Chondrocyte (in vitro differentiated cells): ENCODE measurements at places on chromosomes 1 and 21. TPM values are rescaled to one million over a fixed set of nuclear protein-coding genes. Genes with fewer than 3 reads are reported as not detected.

- no peak for DNase-seq
- peaks cover 1% of the 10 kb centered on the region for H3K36me3 ChIP-seq
- peaks cover 15% of the 10 kb centered on the region for H3K4me1 ChIP-seq
- H3K27me3 ChIP-seq, result no peaks in the 10 kb centered on the region
- H3K27ac ChIP-seq, result no peak overlapping the region
These were observed 16.3 kb upstream of the CD2 start for GRCh38 chr1:116737855-116738321.

DNA sequence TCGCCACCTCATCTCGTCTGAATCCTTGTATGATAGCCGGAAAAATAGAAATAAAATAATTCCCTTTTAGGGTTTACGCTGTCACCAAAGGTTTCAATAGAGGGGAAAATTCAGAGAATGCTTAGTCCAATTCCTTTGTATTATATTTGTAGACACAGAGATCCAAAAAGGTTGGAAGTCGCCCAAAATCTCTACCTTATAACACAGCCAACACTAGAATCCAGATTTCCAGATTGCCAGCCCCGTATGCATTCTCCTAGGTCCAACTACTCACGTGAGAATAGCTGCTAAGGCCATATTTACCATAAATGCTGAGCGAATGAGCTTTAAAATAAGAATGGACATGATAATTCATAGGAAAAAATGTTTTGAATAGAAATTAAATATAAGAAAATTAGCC lies 124.5 kb downstream of the KCNK1 start:
- DNase-seq, result no peak
- no peak overlapping the region for H3K4me3 ChIP-seq
- no peaks in the 10 kb centered on the region for H3K27me3 ChIP-seq
- no peaks in the 10 kb centered on the region for H3K36me3 ChIP-seq

ESRRG gene
- not detected in 3 replicates for total RNA-seq

DNA sequence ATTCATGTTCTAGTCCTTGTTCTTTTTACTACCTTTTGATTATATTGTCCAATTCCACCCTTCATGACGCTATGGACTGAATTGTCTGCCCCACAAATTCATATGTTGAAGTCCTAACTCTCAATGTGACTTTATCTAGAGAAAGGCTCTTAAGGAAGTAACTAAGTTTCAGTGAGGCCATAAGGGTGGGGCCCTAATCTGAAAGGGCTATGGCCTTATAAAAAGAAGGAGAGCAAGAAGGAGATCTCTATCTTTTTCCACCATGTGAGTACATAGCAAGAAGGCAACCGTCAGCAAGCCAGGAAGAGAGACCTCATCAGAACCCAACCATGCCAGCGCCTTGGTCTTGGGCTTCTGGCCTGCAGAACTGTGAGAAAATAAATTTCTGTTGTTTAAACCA lies 95.9 kb downstream of the HIVEP3 start:
- DNase-seq, result no peak
- H3K27ac ChIP-seq, result no peak overlapping the region
- no peak overlapping the region for H3K4me3 ChIP-seq

GRCh38 chr1:101025283-101025656 lies 314 bp downstream of the DPH5 start:
- H3K27me3 ChIP-seq, result no peaks in the 10 kb centered on the region
- H3K27ac ChIP-seq, result peak overlapping the region; percentile 94
- H3K36me3 ChIP-seq, result peaks cover 2% of the 10 kb centered on the region
- no peak for DNase-seq
- H3K4me1 ChIP-seq, result peaks cover 27% of the 10 kb centered on the region

DNA sequence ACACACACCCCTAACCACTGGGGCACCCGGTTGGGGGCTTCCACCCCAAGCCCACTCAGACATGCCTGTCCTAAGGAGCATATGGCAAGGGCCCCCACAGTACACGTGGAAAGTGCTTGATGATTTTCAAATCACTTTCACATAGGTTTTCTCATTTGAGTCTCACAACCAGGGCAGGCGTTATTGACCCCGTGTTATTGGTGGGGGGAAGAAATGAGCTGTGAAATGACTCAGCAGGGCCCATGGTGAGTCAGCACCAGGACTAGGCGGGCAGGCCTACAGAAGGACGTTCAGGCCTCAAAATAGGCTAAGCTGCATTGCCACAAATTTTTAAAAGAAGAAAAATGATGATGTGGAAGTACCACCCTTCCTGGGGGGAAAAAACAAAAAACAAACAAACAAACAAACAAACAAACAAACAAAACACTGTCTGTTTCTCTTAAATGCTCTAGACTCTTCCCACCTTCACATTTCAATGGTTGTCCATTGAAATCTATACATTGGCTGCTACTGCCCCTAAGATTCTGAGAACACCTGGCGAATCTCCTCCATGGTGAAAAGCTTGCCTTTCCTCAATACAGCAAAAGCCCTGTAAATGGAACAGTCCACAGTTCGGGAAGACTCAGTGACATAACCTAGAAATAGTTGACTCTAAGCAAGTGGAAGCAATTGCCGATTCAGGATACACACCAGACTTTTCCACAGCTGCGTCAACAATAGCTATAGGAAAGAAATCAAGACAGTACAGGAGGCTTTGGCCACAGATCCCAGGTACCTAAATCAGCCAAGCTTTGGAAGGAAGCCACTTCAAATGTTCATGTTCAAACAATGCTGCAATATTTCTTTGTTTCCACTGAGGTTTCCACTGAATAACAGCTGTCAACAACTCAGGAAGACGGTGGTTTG lies 234.7 kb downstream of the TOMM20 start:
- H3K4me3 ChIP-seq, result no peak overlapping the region
- H3K27me3 ChIP-seq, result no peaks in the 10 kb centered on the region
- no peak for DNase-seq
- no peak overlapping the region for H3K27ac ChIP-seq
- peaks cover 14% of the 10 kb centered on the region for H3K4me1 ChIP-seq
- H3K36me3 ChIP-seq, result no peaks in the 10 kb centered on the region

GRCh38 chr1:3772027-3772714 lies 378 bp upstream of the SMIM1 start:
- H3K4me1 ChIP-seq, result peaks cover 11% of the 10 kb centered on the region
- H3K36me3 ChIP-seq, result no peaks in the 10 kb centered on the region
- H3K4me3 ChIP-seq, result peak overlapping the region; percentile 56
- DNase-seq, result no peak
- peaks cover 6% of the 10 kb centered on the region for H3K27me3 ChIP-seq

GRCh38 chr21:29860346-29860745 lies 79.5 kb downstream of the GRIK1 start:
- H3K36me3 ChIP-seq, result no peaks in the 10 kb centered on the region
- H3K4me1 ChIP-seq, result no peaks in the 10 kb centered on the region
- no peak overlapping the region for H3K4me3 ChIP-seq

- no peak for DNase-seq
- H3K4me1 ChIP-seq, result peaks cover 2% of the 10 kb centered on the region
- H3K27me3 ChIP-seq, result no peaks in the 10 kb centered on the region
- no peaks in the 10 kb centered on the region for H3K36me3 ChIP-seq
These were observed 10.1 kb upstream of the UBE4B start for GRCh38 chr1:10022656-10023055.

GRCh38 chr1:245560316-245560859 lies 405.6 kb downstream of the KIF26B start:
- no peak overlapping the region for H3K4me3 ChIP-seq
- H3K4me1 ChIP-seq, result no peaks in the 10 kb centered on the region
- peaks cover 3% of the 10 kb centered on the region for H3K36me3 ChIP-seq
- no peak for DNase-seq
- no peaks in the 10 kb centered on the region for H3K27me3 ChIP-seq
- H3K27ac ChIP-seq, result no peak overlapping the region

S100PBP gene
- 39.6 to 55.8 TPM (median 40.5 TPM) in 3 replicates for total RNA-seq

- H3K27me3 ChIP-seq, result peaks cover 3% of the 10 kb centered on the region
- peaks cover 10% of the 10 kb centered on the region for H3K4me1 ChIP-seq
- peak overlapping the region; percentile 28 for H3K4me3 ChIP-seq
- peak overlapping the region; percentile 3 for H3K27ac ChIP-seq
These were observed 58.4 kb upstream of the CXADR start for GRCh38 chr21:17454315-17455027.

DNA sequence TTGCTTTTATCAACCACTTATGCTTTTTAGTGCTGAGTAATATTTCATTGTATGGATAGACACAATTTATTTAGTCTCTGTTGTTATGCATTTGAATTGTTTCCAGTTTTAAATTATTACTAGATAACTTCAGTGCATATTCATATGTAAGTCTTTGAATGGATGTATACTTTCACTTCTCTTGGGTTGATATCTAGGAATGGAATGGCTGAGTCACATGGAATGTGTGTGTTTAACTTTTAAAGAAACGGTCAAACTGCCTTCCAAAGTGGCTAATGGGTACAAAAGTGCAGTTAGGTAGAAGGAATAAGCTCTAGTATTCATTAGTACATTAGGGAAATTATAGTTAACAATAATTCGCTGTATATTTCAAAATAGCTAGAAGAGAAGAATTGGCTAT lies 82.4 kb downstream of the NPHS2 start:
- no peaks in the 10 kb centered on the region for H3K36me3 ChIP-seq
- peaks cover 10% of the 10 kb centered on the region for H3K27me3 ChIP-seq
- H3K4me3 ChIP-seq, result no peak overlapping the region
- no peak overlapping the region for H3K27ac ChIP-seq
- no peaks in the 10 kb centered on the region for H3K4me1 ChIP-seq

ANKRD45 gene
- 0.39 TPM in 1 of 3 replicates, not detected in the others for total RNA-seq

TMIGD3 gene
- not detected in 3 replicates for total RNA-seq

GRCh38 chr1:176211396-176212165 lies 4.5 kb upstream of the COP1 start:
- no peaks in the 10 kb centered on the region for H3K36me3 ChIP-seq
- peak overlapping the region; percentile 24 for H3K27ac ChIP-seq
- H3K4me3 ChIP-seq, result no peak overlapping the region
- H3K4me1 ChIP-seq, result peaks cover 12% of the 10 kb centered on the region
- DNase-seq, result no peak

- DNase-seq, result no peak
- no peak overlapping the region for H3K4me3 ChIP-seq
- no peaks in the 10 kb centered on the region for H3K27me3 ChIP-seq
- H3K36me3 ChIP-seq, result peaks cover 14% of the 10 kb centered on the region
- H3K4me1 ChIP-seq, result no peaks in the 10 kb centered on the region
These were observed 77.4 kb downstream of the ACBD6 start for GRCh38 chr1:180424848-180425457.
